T-helper 9 cell (primary cell): ENCODE measurements at places on chromosomes 6 and 20.

- no peak for DNase-seq
These were observed 488.3 kb downstream of the CDKAL1 start for GRCh38 chr6:21022343-21023107.

- no peak for DNase-seq
These were observed 212.7 kb upstream of the FOXA2 start for GRCh38 chr20:22797103-22797502.

- no peak for DNase-seq
These were observed 22.0 kb upstream of the VSTM2L start for GRCh38 chr20:37880726-37881591.

DNA sequence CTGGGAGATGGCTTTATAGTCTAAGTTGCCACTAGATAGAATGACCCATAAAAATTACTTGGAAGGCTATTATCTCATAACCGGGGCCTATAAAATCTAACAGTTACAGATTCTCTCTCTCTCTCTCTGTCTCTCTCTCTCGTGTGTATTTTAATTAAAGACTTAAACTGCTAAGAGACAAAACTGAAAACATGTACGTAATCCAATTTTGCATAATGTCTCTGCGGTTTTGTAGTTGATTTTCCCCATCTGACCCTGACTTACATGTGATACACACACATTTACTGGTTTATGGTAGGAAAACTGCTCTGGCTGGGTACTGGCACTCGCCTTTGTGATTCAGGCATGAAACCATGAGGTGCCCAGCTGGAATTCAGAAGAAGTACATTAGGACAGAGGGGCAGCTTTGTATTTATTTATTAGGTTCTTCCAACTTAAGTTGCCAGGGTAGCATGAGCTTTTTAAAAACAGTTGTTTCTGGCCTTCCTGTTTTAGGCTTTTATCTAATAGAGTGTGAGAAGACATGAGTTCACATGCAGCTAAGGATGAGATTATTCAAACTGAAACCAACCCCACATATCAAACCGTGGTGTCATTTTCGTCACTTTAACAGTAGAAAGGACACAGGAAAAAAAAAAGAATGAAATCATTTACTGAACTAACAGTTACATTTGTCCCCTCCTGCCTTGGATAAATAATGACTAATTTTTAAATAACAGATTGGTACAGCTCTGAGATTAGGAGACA lies 182.5 kb downstream of the GMPR start:
- peak; percentile 35 for DNase-seq

DNA sequence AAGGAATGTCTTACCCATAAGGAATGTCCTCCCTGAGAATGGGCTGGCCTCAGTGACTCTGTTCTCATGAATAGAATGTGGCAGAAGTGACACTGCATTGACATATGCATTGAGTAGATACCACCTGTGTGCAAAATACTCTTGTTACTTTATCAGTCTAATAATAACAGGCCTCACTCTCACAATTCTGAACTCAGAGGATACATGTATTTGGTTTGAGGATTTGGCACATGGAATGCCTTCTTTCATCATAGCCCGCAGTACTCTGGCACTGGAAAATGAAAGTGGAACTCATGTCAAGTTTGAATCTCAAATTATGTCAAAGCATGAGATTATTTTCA lies 52.9 kb upstream of the PLCB4 start:
- DNase-seq, result no peak

DNA sequence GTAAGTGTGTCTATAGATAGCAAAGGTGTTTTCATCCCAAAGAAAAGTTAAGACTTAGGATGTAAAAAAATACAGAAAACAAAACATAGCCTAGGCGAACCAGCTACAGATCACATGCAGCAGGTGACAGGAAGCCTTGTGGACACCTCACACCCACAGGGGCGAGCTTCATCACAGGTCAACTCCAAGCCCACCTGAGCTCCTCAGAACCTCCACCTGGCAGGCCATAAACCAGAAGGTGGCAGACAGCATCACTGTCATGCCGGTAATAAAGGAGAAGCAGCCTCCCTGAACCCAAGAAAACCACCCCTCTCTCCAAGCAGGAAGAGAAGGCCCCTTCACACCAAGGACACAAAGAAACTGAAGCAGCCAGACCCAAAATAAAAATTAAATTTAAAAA lies 1.0 kb downstream of the RALGAPA2 start:
- peak; percentile 2 for DNase-seq
